ENCODE measurements at places on chromosomes 3 and 15. TPM values are rescaled to one million over a fixed set of nuclear protein-coding genes. Genes with fewer than 3 reads are reported as not detected.

NR2F2 gene
- 138 TPM for total RNA-seq

SUCNR1 gene
- total RNA-seq, result 0.35 TPM

CHRNA7 gene
- 3.7 TPM for total RNA-seq

GRCh38 chr15:85479071-85479647 is 98.8 kb downstream of the AKAP13 start:
- H3K36me3 ChIP-seq, result no peaks in the 10 kb centered on the region
- H3K4me3 ChIP-seq, result peak overlapping the region; percentile 9
- H3K4me1 ChIP-seq, result peaks cover 84% of the 10 kb centered on the region
- peak overlapping the region; percentile 81 for H3K27ac ChIP-seq
- H3K27me3 ChIP-seq, result no peaks in the 10 kb centered on the region

DNA sequence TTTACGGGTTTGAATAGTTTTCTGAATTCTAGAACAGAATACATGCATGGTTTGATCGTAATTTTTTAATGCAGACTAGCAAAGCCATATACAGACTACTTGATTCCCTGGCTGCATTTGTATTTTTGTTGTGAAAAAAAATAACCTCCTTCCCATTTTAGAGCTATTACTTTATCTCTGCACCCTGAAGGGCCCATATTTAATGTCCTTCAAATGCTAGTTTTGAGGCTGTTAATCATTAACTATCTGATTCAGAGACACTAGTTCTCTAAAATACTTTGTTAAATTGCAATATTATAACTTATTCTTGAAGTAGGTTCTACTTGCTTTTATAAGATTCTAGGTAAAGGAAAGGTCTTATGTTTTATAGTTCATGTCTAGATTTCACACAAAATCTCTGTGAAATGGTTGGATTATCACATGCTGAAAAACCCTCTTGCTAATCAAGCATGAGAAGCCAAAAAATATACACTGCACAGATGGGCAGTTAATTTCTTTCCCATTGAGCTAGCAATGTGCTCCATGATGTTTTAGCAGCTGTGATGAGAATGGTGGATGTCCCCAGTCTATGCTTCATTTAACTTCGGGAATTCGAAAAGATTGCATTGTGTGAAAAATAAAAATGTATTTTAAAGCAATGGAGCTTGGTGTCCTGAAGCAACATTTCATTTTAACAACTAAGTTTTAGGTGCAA is 634.0 kb upstream of the BCHE start:
- no peaks in the 10 kb centered on the region for H3K4me1 ChIP-seq
- no peaks in the 10 kb centered on the region for H3K27me3 ChIP-seq
- no peak overlapping the region for H3K4me3 ChIP-seq
- H3K27ac ChIP-seq, result no peak overlapping the region

DNA sequence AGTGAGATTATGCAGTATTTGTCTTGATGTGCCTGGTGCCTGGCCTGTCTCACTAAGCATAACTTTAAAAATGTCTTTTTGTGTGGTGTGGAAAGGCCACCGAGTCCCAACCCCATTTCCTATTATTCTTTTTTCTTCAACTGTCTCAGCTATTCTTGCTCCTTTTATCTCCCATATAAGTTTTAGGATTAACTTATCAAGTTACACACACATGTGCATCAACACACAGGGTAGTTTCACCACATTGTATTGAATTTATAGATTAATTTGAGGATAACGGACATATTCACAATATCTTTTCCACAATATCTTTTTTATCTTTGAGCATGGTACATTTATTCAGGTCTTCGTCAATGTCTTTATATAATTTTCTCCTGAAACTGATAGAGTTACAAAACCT is 127.6 kb downstream of the RYR3 start:
- H3K36me3 ChIP-seq, result no peaks in the 10 kb centered on the region
- DNase-seq, result no peak
- no peaks in the 10 kb centered on the region for H3K4me1 ChIP-seq
- no peak overlapping the region for H3K27ac ChIP-seq
- H3K4me3 ChIP-seq, result no peak overlapping the region

DNA sequence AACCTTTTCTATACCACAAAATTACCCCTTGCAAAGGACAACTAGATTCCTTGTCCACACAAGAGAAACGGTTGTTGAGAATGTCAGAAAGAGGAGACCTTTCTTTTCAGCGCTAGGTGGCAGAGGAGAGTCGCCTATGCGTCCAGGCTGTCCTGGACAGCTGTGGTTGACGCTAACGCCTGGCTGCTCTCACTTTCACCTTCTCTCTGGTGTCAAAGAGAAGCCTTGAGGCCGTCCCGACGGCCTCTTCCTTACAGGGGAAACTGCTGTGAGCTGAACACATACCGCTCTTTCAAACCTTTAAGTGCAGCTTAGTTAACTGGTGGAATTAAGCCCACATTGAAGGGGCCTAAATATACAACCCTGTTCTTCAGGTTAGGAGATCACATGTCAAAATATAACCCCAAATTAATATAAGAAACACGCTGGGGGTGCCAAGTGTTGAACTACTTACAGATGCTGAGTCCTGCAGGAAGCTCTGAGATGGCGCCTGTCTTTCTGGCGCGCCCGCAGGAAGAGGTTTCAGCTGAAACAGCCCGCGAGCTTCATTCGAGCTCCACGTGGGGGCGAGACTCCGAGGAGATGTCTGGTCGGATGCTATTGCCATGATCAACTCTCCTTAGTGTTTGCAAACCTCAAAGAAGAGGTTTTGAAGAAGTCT is 26.1 kb upstream of the KBTBD8 start:
- H3K27ac ChIP-seq, result no peak overlapping the region
- DNase-seq, result peak; percentile 63
- peaks cover 27% of the 10 kb centered on the region for H3K27me3 ChIP-seq
- no peaks in the 10 kb centered on the region for H3K36me3 ChIP-seq

- no peak overlapping the region for H3K4me3 ChIP-seq
- no peaks in the 10 kb centered on the region for H3K36me3 ChIP-seq
- H3K27ac ChIP-seq, result no peak overlapping the region
- no peak for DNase-seq
Measured at GRCh38 chr3:127411083-127411727, 123.4 kb upstream of the PRR20G start.
